ENCODE measurements at places on chromosomes 11 and 22.
A peak's percentile ranks its signal among the peaks of the same experiment; 100 is the strongest.

DNA sequence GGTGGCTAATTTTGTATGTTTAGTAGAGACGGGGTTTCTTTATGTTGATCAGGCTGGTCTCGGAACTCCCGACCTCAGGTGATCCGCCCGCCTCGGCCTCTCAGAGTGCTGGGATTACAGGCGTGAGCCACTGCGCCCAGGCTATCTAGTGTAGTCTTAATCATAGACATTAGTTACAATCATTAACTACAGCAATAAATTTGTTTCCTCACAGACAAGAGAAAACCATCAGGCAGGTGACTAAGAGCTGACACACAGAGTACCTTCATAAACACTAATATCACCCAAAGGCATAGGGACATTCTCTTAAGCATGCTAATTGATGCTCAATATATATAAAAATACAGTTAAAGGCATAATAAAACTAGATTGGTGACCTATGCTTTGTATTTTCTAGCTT is 19.4 kb downstream of the SDHD start:
- DNase-seq = no peak

GRCh38 chr22:29769723-29770321 is 2.7 kb downstream of the UQCR10 start:
- no peak for DNase-seq

- no peak for DNase-seq
Observed at GRCh38 chr11:17812865-17813187, 78.2 kb downstream of the KCNC1 start.

DNA sequence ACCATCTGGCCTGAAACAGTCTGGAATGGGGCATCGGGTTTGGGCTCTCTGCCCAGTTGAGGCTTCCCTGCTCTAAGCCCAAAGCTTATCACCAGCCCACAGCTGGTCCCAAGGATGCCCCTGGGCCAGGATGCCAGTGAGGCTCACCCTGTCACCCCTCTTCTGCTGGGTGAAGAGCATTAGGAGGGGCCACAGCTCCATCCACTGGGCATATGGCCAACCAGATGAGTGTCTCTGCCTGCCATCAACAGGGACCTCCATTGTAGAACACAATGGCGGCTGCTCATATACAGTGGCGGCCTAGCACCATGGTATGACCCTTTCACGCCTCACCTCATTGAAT is 5.6 kb downstream of the CHST1 start:
- DNase-seq = no peak

GRCh38 chr11:8735094-8735493 is 52.5 kb downstream of the RPL27A start:
- DNase-seq = no peak

- no peak for DNase-seq
Observed at GRCh38 chr11:60756307-60757032, at the start of gene MS4A15. Gene MS4A15, plus strand, starts transcription at chr11:60756867. Its CDS starts 6,867 bp downstream, at chr11:60763734.

- DNase-seq = no peak
Observed at GRCh38 chr11:128737704-128738103, 43.8 kb downstream of the FLI1 start.

DNA sequence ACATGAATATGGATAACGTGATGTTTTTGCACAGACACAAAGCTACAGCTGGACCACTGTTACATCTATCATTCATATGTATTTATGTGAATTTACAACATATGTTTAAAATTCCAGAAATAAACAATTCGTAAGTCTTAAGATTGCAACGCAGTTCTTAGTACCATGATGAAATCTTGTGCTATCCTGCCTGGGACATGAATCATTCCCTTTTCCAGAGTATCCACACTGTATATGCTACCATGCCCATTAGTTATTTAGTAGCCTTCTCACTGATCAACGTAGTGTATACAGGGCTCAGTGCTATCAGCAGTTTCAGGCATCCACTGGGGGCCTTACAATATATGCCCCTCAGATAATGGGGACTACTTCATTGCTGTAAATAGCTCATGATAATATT is 4.3 kb downstream of the ATL3 start:
- DNase-seq = no peak

GRCh38 chr22:32680277-32680676 is 121.2 kb upstream of the TIMP3 start:
- no peak for DNase-seq

DNA sequence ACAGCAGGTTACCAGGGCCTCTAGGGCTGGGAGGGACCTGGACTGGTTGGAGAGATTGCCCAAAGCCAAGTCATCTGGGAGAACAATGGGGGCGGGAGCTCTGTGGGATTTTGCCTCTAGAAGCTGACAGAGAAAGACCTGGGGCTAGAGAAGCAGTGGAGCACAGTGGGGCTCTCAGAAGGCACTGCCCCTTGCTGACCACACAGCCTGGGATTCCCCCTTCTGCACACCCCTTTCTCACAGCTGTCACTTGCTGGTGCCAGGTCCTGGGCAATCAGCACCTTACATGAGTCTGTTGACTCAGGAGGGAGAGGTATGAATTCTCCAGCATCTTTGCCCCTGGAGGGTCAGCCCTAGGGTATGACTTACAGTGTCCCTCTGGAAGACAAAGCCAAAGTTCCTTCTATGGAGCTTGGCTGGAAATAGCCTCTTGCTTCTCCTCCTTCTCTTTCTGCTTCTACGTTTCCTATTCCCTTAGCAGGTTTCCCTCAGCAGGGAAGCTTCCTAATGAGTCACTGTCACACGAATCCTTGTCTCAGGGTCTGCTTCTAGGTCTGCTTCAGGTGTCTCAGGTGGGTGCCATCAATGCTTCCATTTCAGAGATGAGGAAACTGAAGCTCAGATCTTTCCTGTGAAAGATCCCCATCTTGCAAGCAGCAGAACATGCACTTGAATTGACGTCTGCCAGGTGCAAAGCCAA is 27.0 kb downstream of the GDPD5 start:
- no peak for DNase-seq

- DNase-seq = no peak
Observed at GRCh38 chr11:120336641-120337354, 585 bp downstream of the ARHGEF12 start.

GRCh38 chr11:35850191-35850590 is 93.7 kb upstream of the LDLRAD3 start:
- DNase-seq = no peak

GRCh38 chr11:90840071-90840470 is 617.2 kb upstream of the CHORDC1 start:
- DNase-seq = no peak

GRCh38 chr22:32932176-32932575 is 126.0 kb downstream of the SYN3 start:
- DNase-seq = no peak

DNA sequence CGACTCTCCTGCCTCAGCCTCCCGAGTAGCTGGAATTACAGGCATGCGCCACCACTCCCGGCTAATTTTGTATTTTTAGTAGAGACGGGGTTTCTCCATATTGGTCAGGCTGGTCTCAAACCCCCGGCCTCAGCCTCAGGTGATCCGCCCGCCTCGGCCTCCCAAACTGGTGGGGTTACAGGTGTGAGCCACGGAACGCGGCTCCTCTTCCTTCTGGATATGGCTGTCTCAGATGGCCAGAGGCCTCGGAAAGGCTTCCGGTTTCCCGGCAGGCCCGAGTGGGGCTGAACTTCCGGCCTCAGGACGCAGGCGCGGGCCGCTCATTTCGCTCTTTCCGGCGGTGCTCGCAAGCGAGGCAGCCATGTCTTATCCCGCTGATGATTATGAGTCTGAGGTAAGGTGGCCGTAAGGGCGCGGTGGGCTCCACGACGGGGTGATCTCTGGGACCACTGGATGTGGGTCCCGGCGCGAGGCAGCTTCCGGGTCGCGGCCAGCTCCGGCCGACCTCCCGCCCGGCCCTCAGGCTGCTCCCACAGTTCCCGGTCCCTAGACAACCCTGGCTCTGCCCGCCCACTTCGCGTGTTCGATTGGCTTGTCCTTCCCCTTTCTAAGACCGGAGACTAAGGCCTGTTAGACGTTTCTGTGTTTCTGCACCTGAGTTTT is at the start of gene EIF3L:
EIF3L (plus strand) TSS at position 331 of the 663 bp plus-strand sequence; CDS start at position 362, 31 bp downstream.
- peak; percentile 74 for DNase-seq

DNA sequence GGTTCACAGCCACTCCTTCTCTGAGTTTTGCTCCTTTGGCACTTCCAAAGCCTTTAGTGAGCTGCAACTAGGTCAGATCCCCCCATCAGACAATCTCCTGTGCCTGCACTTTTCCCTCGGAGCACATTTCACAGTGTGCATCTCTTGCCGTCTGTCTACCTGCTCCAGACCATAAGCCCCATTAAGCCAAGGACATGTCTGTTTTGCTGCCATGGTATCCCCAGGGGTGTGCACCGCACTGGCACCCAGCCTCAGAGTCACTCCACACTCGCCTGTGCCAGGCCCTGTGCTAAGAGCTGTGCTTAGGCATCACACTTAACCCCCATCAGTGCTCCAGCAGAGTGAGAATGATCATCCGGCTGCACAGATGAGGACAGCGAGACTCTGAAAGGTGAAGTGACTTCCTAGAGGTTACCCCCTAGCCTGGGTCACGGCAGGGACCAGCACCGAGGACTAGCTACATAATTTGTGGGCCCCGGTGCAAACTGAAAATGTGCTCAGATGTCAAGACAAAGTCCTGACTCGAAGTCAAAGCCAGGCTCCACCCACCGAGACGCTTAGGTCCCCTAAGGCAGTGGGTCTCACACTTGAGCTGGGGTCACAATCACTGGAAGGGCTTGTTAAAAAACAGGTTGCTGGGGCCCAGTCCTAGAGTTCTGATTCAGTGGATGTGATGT is 33.9 kb downstream of the ARRB1 start:
- DNase-seq = no peak

DNA sequence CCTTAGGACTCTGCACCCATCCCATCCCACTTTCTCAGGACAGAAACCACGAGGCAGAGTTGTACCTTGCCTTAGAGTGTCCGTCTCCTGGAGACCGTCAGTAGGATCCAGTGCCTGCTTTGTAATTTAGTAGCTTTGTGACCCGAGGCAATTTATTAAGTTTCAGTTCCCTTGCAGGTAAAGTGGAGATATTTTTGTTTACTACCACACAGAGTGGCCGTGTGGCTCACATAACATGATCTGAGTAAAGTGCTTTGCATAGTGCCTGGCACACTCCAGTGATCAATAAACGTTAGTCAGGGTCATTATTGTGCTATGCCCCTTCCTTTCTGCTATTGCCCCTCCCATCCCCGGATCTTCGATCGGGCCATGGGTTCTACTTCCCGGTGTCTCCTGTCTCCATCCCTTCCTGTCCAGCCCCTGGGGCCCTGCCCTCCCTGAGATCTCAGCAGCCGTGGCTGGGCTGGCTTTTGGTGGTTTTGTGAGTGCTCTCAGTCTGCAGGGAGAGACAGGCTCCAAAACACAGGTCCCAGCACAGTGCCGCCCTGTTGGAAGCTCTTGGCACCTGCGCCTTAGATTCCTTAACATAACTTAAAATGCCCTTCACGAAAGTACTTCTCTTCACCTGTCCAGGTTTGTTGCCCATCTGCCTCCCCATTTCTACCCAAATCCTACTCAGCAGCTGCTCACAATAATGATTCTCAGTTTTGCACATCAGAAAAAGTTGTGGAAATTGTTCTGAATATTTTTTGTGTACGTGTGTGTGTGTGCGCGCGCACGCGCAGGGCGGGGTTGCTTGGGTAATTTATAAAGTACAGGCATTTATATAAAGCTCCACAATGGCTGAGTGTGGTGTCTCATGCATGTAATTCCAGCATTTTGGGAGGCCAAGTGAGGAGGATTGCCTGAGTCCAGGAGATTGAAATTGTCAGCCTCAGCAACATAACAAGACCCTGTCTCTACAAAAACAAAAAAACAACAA is 753.7 kb downstream of the NTM start:
- no peak for DNase-seq

- DNase-seq = no peak
Observed at GRCh38 chr11:79896258-79896657, 455.4 kb upstream of the TENM4 start.

DNA sequence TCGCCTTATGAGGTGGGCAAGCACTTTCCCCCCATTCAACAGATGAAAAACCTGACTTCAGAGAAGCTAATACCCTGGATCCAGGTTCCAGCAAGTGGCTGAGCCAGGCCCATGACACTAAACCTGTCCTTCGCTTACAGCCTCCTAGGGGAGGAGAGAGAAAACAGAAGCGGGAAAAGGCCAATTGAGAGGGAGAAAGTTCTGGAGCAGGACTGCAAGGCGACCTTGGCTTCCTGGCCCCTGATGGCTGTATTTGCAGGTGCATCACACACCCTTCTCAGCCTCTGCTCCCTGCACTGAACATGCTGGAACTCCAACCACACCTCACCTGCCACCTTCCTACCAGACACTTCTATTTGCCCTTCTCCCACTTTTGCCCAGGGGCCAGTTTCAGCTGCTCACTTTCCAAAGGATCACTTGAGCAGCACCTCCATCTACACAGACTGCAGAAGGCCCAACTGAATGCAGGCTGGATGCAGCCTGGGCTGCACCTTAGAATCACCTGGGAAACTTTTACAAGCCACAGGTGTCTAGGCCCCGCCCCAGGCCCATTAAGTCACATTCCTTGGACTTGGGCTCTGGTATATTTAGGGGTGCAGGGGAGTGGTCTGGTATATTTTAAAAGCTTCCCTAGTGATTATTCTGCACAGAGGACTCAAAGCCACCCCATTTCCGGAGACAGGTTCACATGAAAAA is 14.3 kb upstream of the ADA2 start:
- no peak for DNase-seq

GRCh38 chr11:91295591-91295990 is 929.0 kb upstream of the FAT3 start:
- DNase-seq = no peak

GRCh38 chr11:61104963-61105362 is 2.7 kb downstream of the CD5 start:
- DNase-seq = no peak

- no peak for DNase-seq
Observed at GRCh38 chr11:66476173-66476840, 3.9 kb upstream of the DPP3 start.

GRCh38 chr11:27161071-27161470 is 120.5 kb downstream of the BBOX1 start:
- no peak for DNase-seq

GRCh38 chr11:86149792-86150191 is 80.9 kb upstream of the PICALM start:
- no peak for DNase-seq

- DNase-seq = no peak
Observed at GRCh38 chr11:8309862-8310261, 46.2 kb upstream of the LMO1 start.

- no peak for DNase-seq
Observed at GRCh38 chr11:113022262-113022661, 61.0 kb downstream of the NCAM1 start.

Data from activated gamma-delta T cell (primary cell).